ENCODE measurements at places on chromosomes 11 and 22. TPM values are rescaled to one million over a fixed set of nuclear protein-coding genes. Genes with fewer than 3 reads are reported as not detected.

DNA sequence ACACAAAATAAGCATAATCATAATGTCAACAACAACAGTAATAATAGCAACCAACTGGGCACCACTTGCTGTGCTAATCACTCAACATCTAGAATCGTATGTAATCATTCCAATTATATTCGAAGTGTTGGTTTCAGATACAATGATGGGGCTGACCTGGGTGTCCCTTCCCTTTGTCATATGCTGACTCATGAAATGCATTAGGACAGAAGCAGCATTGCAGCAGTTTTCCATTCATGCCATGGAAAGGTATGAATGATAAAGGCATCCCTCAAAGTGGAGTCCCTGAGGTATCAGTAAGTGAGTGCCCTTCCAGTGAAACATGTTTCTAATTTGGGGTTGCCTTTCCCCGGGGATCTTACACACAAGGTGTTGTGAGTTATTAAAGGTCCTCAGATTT is 46.3 kb upstream of the ANO3 start:
- H3K36me3 ChIP-seq = no peaks in the 10 kb centered on the region
- no peak overlapping the region for H3K27ac ChIP-seq
- H3K4me3 ChIP-seq = no peak overlapping the region
- no peaks in the 10 kb centered on the region for H3K27me3 ChIP-seq

DNA sequence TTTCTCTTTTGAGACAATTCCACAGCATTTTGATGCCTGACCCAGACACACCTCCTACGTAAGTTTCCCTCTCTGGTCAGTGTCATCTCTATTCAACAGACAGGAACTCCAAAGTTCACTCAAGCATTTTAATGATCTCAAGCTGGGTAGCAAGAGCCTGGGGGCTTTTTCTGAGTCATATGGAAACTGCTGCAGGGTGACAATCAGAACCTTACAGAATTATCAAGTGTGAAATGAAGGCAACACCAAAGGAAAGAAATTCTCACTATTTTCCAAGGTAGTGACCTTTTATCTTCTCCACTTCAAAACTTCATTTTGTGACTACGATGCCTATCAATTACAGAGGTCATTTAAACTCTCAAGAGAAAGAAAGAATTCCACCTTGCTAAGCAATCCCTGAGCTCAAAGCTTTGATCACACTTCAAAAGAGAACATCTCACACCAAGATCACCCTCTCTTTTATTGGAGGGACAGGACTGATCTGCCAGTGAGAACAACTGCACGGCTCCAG is 229.0 kb upstream of the ZC3H12C start:
- H3K36me3 ChIP-seq = no peaks in the 10 kb centered on the region
- no peaks in the 10 kb centered on the region for H3K27me3 ChIP-seq
- H3K4me1 ChIP-seq = no peaks in the 10 kb centered on the region
- no peak overlapping the region for H3K4me3 ChIP-seq
- no peak for DNase-seq

TMEM151A gene
- 0.04 TPM for polyA plus RNA-seq

- H3K27me3 ChIP-seq = peaks cover 1% of the 10 kb centered on the region
- no peak for DNase-seq
- no peaks in the 10 kb centered on the region for H3K4me1 ChIP-seq
- H3K27ac ChIP-seq = no peak overlapping the region
Observed at GRCh38 chr22:45602004-45602733, 69.5 kb upstream of the ATXN10 start.

DNA sequence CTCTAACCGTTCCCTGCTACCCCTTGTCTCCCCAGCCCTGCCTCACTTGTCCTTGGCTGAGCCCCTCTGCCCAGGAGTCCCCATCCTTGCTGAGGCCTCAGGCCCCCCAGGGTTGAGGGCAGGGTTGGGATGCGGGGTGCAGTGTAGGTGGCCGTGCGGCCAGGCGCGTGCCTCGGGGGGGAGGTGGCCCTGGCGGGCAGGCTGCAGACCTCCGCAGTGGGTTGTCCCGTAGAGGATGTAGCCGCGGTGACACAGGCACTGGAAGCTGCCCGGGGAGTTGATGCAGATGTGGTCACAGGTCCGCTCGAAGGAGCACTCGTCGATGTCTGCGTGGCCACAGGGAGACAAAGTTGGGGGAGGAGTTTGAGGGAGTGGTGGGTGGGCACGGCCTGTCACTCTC is 41.9 kb upstream of the TTLL12 start:
- DNase-seq = no peak
- H3K27me3 ChIP-seq = peaks cover 14% of the 10 kb centered on the region
- H3K36me3 ChIP-seq = no peaks in the 10 kb centered on the region
- no peaks in the 10 kb centered on the region for H3K4me1 ChIP-seq
- no peak overlapping the region for H3K4me3 ChIP-seq
- no peak overlapping the region for H3K27ac ChIP-seq

GP1BB gene
- polyA plus RNA-seq = 0.53 TPM

BBOX1 gene
- polyA plus RNA-seq = not detected

DNA sequence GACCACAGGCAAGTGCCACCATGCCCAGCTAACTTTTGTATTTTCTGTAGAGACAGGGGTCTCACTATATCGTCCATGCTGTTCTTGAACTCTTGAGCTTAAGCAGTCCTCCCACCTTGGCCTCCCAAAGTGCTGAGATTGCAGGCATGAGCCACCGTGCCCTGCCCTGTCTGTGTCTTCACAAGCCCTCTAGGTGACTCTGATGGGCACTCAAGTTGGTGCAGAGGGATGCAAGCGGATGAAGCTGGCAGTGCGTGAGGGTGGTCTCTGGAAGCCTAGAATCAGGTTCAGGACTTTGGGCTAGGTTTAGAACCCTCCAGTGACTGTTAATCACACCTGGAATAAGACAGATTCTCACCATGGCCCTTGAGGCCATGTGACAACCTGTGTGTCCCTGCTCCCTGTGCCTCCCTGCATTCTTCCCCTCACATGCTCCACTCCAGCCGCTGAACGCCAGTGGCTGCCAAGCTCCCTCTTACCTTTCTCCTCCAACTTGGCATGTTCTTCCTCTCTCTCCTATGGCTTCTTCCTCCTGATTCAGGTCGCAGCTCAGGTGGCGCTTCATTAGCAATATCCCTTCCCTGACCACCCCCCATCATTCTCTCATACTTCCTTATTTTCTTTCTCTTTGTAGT is 242.3 kb upstream of the TBCEL start:
- no peak for DNase-seq
- H3K36me3 ChIP-seq = no peaks in the 10 kb centered on the region
- no peaks in the 10 kb centered on the region for H3K27me3 ChIP-seq
- H3K27ac ChIP-seq = no peak overlapping the region

CDC45 gene
- polyA plus RNA-seq = 0.73 TPM

DNA sequence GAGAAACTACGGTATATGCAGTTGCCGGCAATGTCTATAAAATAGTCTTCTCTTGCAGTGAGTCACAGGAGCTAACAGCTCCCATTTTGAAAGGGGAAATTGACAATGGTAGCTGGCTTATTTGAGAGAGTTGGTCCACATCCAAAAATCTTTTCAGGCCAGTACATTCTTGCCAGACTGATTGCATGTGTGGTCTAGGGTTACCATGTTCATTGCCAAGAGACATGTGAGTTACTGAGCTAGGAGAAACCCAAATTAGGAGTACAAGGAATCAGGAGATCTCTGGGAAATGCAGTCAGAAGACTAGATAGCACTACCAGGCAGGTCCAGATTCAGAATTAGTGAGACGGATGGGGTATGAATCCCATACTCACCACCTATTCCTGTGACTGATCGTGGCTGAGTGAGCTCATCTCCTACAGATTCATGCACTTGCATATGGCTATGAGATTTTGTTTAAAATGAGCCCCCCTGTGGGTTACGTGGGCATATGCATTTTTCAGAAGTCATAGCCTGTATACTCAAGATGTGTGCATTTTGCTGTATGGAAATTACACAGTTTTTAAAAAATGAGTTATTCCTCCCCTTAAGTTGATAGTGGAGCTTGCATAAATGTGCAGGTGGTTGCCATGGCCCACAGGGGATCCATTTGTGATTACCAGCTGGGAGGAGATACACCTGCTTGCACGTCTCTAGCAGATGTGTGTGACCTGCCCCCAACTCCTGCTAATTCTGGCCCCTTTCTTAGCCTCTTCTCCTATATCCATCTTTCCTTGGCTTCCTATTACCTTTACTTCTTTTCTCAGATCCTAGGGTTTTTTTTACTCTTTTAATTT is 102.7 kb downstream of the COMMD9 start:
- H3K36me3 ChIP-seq = no peaks in the 10 kb centered on the region
- H3K27me3 ChIP-seq = no peaks in the 10 kb centered on the region
- no peak overlapping the region for H3K4me3 ChIP-seq
- peak overlapping the region; percentile 72 for H3K27ac ChIP-seq

SLC25A18 gene
- 5.5 TPM for polyA plus RNA-seq

DNA sequence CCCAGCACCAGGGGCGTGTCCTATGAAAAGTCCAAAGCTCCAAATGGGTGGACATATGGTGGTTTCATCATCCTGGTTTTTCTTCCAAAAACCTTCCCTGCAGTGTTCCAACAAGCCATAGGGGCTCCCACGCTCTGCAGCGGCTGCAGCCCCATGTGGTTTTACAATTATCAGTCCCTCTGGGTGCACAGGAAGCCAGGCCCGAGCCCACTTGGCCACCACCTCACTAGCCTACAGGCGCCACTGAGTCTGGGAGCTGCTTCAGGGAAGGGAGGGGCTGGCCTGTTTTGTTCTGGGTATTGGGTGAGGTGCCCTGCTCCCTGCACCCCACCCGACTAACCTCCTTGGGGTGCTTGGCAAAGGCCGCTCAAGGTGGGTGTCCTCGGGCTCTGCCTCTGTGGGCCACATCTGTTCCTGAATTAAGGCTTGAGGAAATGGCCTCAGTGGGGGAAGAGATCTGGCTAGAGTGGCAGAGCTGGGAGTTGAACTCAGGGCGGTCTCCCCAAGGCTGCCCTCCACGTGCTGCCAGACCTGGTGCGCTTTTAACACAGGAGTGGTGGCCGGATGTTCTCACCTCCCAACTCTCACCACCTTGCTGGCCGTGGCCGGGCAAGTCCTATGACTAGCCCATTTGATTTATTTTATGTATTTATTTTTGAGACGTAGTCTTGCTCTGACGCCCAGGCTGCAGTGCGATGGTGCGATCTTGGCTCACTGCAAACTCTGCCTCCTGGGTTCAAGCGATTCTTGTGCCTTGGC is 5.3 kb upstream of the CDC42BPG start:
- DNase-seq = peak; percentile 61
- no peak overlapping the region for H3K4me3 ChIP-seq
- H3K27ac ChIP-seq = peak overlapping the region; percentile 98

TMA7B gene
- polyA plus RNA-seq = not detected

PGA4 gene
- polyA plus RNA-seq = 1.1 TPM

- H3K27ac ChIP-seq = peak overlapping the region; percentile 99
- peaks cover 100% of the 10 kb centered on the region for H3K4me1 ChIP-seq
- DNase-seq = peak; percentile 53
- no peak overlapping the region for H3K4me3 ChIP-seq
- no peaks in the 10 kb centered on the region for H3K27me3 ChIP-seq
Observed at GRCh38 chr11:114083391-114084252, 24.1 kb downstream of the ZBTB16 start.

DNA sequence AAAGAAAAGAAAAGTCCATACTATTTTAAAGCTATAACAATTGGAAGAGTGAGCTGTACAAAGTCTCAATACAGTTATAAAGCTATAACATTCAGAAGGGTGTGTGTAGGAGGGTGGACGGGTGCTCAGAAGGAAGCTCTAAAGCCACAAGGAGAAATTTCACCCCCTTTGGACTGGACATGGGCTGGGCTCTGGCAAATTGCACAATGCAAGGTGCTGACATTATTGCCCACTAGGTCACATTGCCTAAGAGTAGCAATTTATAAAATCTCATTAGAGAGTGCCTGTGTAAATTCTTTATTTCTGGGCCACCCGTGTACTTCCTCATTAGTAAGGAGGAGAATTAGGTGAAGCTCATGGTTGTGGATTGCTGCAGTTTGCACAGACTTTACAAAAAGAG is 5.7 kb upstream of the APOBEC3A start:
- no peak overlapping the region for H3K4me3 ChIP-seq
- H3K36me3 ChIP-seq = no peaks in the 10 kb centered on the region
- no peaks in the 10 kb centered on the region for H3K27me3 ChIP-seq
- H3K4me1 ChIP-seq = no peaks in the 10 kb centered on the region
- no peak overlapping the region for H3K27ac ChIP-seq

GRCh38 chr22:43392385-43392989 is 19.3 kb upstream of the MPPED1 start:
- H3K4me3 ChIP-seq = no peak overlapping the region
- H3K27ac ChIP-seq = no peak overlapping the region
- H3K36me3 ChIP-seq = no peaks in the 10 kb centered on the region
- DNase-seq = no peak

ISX gene
- not detected for polyA plus RNA-seq

OR8G5 gene
- not detected for polyA plus RNA-seq

DNA sequence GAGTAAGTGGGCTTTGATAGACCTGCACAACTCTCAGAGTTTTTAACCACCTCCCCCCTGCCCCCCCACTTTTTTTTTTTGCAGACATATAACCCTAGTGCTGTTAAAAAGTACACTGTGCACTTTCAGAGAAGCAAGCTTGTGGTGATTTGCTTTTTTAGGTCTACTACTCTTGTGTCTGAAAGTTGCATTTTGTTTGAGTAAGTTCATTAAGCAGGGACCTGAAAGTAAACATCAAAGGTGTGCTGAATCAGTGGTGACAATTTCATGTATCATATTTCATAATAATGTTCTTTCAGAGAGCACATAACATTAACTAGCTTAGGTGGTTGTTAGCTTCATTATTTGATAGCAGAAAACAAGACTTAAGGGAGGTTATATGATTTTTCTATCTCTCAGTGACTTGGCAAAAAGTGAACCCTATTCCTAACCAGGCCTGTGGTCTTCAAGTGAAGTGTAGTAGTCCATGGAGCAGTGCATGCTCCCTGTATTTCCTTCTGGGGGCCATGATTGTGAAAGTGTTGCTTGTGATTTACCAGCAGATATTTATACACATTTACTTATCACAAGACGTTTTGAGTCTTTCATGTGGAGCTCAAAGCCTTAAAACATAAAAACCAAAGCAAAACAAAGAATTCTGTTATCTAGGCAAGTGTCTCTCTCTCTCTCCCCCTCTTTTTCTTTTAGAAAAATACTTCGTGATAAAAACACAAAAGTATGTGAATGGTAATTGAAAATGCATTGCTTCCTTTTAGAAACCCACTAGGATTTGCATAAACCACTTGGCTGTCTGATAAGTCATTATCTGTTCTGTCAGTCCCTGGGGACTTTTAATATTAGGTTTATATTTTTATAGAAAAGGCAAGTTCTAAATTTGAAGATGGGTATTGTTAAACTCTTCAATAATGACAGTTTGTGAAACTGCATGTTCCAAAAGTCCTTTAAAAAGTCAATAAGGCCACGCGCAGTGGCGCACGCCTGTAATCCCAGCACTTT is 7.5 kb upstream of the RAG2 start:
- no peak overlapping the region for H3K27ac ChIP-seq
- H3K27me3 ChIP-seq = no peaks in the 10 kb centered on the region
- no peak overlapping the region for H3K4me3 ChIP-seq
- no peaks in the 10 kb centered on the region for H3K4me1 ChIP-seq

GRCh38 chr11:3340025-3340424 is 38.9 kb downstream of the ZNF195 start:
- H3K27ac ChIP-seq = no peak overlapping the region
- no peak for DNase-seq
- no peaks in the 10 kb centered on the region for H3K36me3 ChIP-seq
- no peaks in the 10 kb centered on the region for H3K4me1 ChIP-seq

GRCh38 chr22:45777046-45777851 is 105.6 kb downstream of the ATXN10 start:
- H3K27me3 ChIP-seq = no peaks in the 10 kb centered on the region
- no peak overlapping the region for H3K4me3 ChIP-seq
- peaks cover 6% of the 10 kb centered on the region for H3K4me1 ChIP-seq
- no peak overlapping the region for H3K27ac ChIP-seq
- DNase-seq = no peak

- H3K4me3 ChIP-seq = no peak overlapping the region
- no peaks in the 10 kb centered on the region for H3K36me3 ChIP-seq
- no peaks in the 10 kb centered on the region for H3K27me3 ChIP-seq
- no peak overlapping the region for H3K27ac ChIP-seq
- H3K4me1 ChIP-seq = no peaks in the 10 kb centered on the region
Observed at GRCh38 chr11:116285026-116285425, 487.8 kb downstream of the BUD13 start.
